Hypothalamus (tissue), 51 donors: ENCODE measurements at places on chromosomes 13 and 19.

- no peak for DNase-seq
Observed at GRCh38 chr13:113965383-113965874, 8.4 kb downstream of the C13orf46 start.

DNA sequence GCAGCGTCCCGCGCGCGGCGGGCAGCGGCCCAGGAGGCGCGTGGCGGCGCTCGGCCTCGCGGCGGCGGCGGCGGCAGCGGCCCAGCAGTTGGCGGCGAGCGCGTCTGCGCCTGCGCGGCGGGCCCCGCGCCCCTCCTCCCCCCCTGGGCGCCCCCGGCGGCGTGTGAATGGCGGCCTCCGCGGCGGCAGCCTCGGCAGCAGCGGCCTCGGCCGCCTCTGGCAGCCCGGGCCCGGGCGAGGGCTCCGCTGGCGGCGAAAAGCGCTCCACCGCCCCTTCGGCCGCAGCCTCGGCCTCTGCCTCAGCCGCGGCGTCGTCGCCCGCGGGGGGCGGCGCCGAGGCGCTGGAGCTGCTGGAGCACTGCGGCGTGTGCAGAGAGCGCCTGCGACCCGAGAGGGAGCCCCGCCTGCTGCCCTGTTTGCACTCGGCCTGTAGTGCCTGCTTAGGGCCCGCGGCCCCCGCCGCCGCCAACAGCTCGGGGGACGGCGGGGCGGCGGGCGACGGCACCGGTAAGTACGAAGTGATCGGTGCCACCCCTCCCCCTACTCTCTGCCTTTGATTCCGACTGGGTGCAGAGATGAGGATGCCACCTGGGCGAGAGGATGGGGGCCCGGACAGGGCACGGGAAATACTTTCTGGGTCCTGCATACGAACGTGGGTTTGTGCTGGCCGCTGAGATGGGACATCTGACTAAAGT is 874 bp downstream of the TRIM28 start:
- no peak for DNase-seq

DNA sequence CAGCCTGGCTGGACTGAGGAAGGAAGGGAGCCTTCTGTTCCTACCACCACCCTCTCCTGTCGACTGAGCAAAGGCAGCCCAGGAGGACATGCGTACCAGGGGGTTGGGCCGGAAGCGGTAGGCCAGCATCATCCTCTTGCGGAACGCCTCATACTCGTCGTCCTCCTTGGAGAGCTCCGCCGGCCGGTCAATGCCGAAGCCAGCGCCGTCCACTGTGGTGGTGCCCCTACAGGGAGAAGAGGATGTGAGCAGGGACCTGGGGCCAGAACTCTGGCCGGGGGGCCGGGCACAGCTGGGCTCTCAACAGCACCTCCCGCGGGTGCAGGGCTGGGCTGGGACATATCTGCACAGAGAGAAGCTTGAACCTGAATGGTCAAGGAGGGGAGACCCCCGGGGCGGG is 3.8 kb upstream of the TM6SF2 start:
- DNase-seq = no peak

- DNase-seq = no peak
Observed at GRCh38 chr13:21898459-21898858, 227.6 kb downstream of the FGF9 start.

DNA sequence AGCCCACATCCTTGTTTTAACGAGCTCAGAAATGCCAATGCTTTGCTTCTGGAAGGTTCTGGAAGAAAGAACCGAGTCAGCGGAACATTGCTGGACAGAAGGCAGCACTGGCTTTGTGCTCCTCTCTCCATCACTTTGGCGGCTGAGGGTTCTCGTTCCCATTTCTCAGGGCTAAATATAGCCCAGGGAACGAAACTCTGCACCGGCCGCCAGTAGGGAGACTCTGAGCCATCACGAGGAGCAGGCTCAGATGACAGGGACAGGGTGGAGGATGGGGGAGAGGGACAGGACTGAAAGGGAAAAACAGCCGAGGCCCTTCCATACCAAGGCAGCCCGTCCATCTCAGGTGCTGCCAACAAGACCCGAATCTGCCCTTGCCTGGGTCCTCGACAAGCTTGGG is 166.4 kb downstream of the CACNA1A start:
- DNase-seq = no peak

- no peak for DNase-seq
Observed at GRCh38 chr13:46173656-46174055, 8.3 kb downstream of the LCP1 start.

GRCh38 chr13:44425815-44426078 is 52.1 kb downstream of the SERP2 start:
- DNase-seq = no peak
